Testis (tissue), 5 donors: ENCODE measurements at places on chromosomes 3 and 15. TPM values are rescaled to one million over a fixed set of nuclear protein-coding genes. Genes with fewer than 3 reads are reported as not detected.

DNA sequence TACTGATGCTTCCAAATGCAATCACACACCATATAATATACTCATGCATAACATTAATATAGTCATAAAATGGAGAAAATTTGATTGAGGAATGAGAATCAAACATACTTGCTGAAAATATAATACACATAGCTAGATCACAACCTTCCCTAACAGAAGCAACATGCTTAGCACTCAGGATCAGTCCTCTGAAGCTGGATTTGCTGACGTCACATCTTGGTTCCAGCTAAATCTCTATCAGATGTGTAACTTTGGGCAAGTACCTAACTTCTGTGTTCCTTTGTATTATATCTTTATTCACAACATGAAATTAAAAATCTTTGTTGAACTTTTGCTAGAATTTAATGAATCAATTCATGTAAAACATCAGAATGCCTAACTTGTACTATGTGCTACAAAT, 263.5 kb downstream of the ZNF385D start:
- DNase-seq, result no peak
- no peaks in the 10 kb centered on the region for H3K4me1 ChIP-seq
- H3K36me3 ChIP-seq, result no peaks in the 10 kb centered on the region
- no peaks in the 10 kb centered on the region for H3K27me3 ChIP-seq
- H3K27ac ChIP-seq, result no peak overlapping the region

DNA sequence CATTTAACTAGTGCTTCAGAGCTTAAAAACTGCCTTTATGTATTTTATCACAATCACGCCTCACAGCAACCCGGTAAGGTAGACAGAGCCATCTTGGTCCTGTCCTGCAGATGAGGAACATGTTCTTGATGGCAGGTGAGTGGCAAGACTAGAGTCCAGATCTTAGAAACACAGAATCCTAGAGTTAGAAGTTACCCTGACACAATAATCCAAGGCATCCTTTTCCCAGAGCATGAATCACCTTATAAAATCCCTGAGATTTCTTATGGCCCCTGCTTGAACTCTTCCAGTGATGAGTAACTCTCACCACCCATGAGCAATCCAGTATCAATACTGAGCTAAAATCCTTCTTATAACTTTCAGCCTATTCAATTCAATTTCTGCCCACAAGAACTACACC, 16.9 kb downstream of the POPDC2 start:
- peaks cover 9% of the 10 kb centered on the region for H3K4me1 ChIP-seq
- no peak for DNase-seq
- H3K27me3 ChIP-seq, result no peaks in the 10 kb centered on the region

DNA sequence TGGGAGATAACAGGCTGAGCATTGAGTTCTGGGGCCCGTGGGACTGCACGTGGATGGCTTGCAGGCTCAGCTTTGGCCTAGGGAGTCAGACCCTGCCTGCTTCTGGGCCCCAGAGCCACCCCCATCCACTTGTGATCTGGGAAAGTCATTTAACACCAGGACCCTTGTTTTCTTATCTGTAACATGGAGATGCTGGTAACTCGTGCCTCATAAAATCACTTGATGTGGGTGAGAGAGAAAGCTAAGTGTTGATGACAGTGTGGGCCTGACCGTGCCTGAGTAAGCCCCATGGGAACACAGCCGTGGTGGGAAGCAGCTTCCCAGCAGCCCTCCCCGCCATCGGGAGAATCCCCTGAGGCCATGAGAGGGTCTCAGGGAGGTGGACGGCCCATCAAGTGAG, 378.1 kb downstream of the GABRB3 start:
- no peaks in the 10 kb centered on the region for H3K4me1 ChIP-seq
- no peak overlapping the region for H3K27ac ChIP-seq
- no peak for DNase-seq
- H3K4me3 ChIP-seq, result no peak overlapping the region
- H3K36me3 ChIP-seq, result no peaks in the 10 kb centered on the region

GRCh38 chr3:39639344-39640236, 169.8 kb upstream of the MYRIP start:
- no peaks in the 10 kb centered on the region for H3K27me3 ChIP-seq
- H3K36me3 ChIP-seq, result no peaks in the 10 kb centered on the region
- H3K27ac ChIP-seq, result no peak overlapping the region
- H3K4me3 ChIP-seq, result no peak overlapping the region
- no peak for DNase-seq
- H3K4me1 ChIP-seq, result no peaks in the 10 kb centered on the region

The KLHL40 gene
- total RNA-seq, result 0.62 TPM

DNA sequence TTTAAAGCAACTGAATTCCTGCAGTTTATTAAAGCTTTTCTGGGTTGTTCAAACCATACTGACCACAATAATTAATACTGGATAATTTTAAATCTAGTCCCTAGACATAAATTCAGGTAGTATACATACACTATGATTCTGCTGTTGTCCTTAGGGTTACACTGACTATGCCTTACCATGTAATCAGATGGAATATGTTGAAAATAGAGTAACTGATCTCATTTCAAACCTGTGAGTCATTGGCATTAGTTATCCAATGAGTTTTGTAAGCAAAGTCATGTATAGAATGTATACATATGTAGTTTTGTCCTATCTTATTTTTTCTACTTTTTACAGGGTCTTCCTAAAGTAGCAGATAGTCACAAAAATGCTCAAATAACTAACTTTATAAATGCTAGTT, 517.1 kb upstream of the CCDC54 start:
- no peak overlapping the region for H3K4me3 ChIP-seq
- no peaks in the 10 kb centered on the region for H3K4me1 ChIP-seq
- H3K36me3 ChIP-seq, result no peaks in the 10 kb centered on the region
- no peak for DNase-seq
